Stimulated activated CD4-positive, alpha-beta T cell treated with anti-CD3 and anti-CD28 coated beads, Interleukin-4, amount 100 ng/mL, for 24 hours (primary cell): ENCODE measurements at places on chromosomes 16 and 17.

- peak; percentile 48 for DNase-seq
These were observed 115.1 kb downstream of the PRKCB start for GRCh38 chr16:23950898-23951297.

GRCh38 chr17:72123530-72124437, 3.0 kb downstream of the SOX9 start:
- DNase-seq, result no peak

- no peak for DNase-seq
These were observed 236.1 kb upstream of the C16orf82 start for GRCh38 chr16:26830428-26831127.

DNA sequence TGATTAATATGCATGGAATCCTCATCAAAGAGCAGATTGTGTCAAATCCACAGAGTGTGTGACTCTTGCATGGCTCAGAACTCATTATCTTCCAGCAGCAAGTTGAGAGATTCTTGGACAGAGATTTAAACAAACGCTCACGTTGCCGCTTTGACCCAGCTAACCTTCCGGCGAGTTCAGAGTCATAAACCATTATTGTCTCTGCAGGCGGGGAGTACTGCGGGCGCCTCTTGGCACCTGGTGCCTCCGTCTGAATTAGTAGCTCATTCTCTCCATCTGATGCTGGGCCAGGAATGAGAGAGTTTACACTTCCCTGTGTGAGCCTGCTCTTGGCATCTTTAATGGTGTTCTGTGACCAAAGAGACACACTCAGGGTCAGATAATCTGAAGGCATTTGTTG, 138.6 kb upstream of the WSCD1 start:
- DNase-seq, result no peak

DNA sequence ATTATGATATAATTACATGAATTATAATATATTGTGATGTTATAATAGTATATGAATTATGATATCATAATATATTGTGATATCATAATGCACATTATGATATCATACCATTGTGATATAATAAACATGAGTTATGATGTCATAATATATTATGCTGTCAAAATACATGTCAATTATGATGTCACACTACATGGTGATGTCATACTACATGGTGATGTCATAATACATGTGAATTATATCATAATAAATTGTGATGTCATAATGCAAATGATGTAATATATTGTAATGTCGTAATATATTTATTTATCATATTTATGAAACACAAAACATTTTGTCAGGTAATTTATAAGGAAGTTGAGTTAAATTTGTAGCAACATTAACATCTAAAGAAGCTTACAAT, 1950.1 kb downstream of the TP53TG3F start:
- DNase-seq, result no peak

- no peak for DNase-seq
These were observed 472 bp upstream of the NME2 start for GRCh38 chr17:51165680-51166197.

DNA sequence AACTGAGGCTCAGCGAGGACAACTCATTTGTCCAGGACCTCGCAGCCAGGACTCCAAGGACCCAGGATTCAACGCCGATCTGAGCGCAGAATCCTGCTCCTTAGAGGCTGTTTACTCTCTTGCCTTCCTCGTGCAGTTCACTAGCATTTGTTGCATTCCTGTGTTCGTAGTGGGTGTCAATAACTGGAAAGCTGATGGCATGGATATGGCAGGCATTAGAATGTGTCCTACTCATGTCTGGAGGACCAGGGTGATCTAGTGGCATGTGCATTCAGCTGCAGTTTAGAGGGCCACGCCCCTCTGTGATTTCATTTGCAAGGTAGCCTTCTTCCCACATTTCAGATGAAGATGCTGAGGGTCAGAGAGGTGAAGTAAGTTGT, 510 bp downstream of the CRISPLD2 start:
- no peak for DNase-seq

DNA sequence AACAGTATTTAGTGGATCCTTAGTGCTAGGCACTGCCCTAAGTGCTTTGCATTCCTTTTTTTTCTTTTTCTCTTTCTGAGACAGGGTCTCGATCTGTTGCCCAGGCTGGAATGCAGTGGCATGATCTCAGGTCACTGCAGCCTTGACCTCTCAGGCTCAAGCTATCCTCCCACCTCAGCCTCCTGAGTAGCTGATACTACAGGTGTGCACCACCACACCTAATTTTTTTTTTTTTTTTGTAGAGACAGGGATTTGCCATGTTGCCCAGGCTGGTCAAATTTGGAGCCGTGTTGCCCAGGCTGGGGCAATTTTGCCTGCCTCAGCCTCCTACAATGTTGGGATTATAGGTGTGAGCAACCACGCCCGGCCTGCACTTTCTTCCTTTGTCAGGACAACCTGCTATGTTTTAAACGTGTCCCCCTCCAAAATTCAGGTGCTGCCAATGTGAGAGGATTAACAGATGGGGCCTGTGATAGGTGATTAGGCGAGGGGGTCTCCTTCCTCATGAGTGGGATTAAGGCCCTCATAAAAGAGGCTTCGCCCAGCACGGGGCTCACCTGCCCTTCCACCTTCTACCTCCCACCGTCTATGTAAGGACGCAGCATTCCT, 5.4 kb downstream of the NQO1 start:
- DNase-seq, result no peak

- peak; percentile 42 for DNase-seq
These were observed 14.9 kb downstream of the ELAC2 start for GRCh38 chr17:13002761-13003453.

- no peak for DNase-seq
These were observed 368.6 kb downstream of the CDH13 start for GRCh38 chr16:82995286-82995923.
